ENCODE measurements at places on chromosomes 1 and 21. TPM values are rescaled to one million over a fixed set of nuclear protein-coding genes. Genes with fewer than 3 reads are reported as not detected.

- DNase-seq: peak; percentile 15
Measured at GRCh38 chr1:59290193-59290949, 6.5 kb upstream of the FGGY start.

DNA sequence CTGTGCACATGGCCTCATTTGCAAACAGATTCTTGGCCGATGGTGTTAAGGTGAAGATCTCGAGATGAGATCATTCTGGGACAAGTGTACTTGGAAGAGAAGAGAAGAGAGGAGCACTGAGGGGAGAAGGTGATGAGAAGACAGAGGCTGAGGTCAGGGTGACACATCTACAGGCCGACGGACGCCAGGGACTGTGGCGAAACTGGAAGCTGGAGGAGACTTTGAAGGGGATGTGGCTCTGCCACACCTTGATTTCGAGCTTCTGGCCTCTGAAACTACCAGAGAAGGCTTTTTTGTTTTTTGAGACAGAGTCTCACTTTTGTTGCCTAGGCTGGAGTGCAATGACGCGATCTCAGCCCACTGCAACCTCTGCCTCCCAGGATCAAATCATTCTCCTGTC, 137.5 kb upstream of the TMEM51 start:
- DNase-seq: no peak

DNA sequence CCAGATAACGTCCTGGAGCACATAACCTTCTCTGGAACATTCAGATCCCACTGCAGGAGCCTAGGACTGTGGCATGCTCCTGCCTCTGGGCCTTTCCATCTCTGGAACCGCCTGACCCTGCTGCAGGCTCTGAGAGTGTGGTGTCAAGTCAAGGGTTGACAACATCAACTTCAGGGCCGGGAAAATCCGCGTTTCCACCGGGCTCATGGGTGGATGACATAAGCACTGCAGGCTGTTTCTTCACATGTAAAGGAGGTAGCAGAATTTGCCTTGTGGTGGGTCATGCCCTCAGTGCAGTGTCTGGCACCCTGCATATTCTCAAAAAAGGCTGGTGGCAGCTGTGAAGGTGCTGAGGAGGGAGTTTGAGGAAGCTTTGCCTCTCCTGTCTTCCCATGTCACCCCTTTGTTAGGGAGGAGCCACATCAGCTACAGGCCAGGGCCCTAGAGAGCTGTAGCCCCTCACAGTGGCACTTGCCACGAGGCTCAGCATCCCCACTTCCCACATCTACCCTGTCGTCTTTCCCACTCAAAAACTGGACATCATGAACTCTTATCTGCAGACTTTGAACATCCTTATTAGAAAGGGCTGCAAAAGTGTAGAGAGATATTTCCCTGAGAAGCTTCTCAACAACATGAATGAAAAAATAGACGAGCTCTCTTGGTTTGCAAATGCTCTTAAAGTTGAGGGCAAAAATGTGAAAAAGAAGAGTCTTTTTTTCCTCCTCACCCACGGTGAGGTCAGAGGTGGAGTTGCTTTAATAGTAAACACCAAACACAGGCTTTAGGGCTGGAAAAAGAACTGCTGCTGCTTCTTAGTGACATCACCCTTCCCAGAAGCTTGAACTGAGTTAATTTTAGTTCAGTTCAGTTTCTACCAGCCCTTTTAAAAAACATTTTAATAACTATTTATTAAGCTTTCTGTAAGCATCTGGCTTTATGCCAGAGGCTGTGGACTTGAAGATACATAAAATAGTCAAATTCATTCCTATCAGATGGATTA, 121.3 kb downstream of the HUNK start:
- DNase-seq: no peak

DNA sequence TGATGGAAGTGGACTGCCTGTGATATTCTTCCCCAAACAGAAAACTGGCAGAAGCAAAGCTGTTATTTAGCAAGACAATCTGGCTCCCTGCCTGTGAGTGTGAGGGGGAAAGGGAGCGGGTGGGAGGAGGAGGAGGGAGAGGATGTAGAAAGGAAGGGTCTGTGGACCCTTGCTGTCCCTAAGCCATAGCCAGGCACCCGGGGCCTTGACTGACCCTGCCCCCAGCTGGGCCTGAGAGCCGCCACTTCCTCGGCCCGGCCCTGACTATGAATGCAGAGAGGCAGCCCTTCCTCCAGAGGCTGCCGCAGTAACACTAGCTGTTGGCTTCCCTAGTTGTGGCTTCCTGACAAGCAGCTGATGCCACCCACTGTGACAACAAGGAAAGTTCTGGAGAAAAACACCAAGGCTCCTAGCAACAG, 13.9 kb downstream of the PLA2G2F start:
- DNase-seq: peak; percentile 24

DNA sequence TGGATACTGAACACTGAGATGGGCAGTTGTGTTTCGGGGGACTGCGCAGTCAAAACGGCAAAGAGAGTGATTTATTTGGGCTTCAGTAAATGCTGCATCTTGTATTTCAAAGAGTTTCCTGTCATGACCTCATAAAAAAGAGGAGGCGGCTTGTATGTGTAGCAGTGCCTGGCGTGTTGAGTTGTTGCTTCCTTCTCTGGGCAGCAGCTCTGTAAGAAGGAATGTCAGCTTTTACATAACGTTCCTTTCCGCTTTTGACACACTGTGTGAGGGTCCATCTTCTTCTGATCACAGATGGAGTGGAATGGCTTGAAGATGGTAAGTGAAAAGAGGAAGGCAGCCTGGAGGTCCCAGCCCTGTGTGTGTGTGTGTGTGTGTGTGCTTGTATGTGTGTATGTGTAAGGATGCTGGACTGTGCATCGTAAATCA, 941 bp downstream of the ELAVL4 start:
- no peak for DNase-seq

The ANKRD34A gene
- total RNA-seq: 0.72 TPM

All from heart right ventricle (tissue), 16 donors.